AML-193 (cell line): ENCODE measurements at places on chromosomes 7 and 10.

DNA sequence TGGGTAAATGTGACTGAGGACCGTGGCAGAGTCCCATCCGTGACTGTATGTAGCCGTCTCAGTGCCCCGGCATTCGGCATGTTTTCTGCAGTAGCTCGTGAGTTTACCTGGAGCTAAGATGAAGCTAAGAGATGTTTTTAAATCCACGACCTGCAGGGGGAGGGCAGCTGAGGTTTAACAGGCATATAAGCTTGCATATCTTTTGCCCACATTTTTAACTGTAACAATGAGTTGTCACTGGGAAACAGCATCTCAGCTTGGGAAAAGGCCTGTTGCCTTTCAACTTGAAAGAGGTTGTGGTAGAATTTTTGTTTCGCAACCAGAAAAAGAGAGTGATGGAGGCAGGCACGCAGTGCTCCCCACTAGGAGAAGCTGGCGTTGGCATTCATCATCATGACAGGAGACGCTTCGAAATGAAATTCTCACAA is 77.7 kb downstream of the CELF2 start:
- no peak for DNase-seq

- DNase-seq = no peak
These were observed 35.0 kb downstream of the LHPP start for GRCh38 chr10:124496620-124497019.

- DNase-seq = no peak
These were observed 297.0 kb upstream of the AUTS2 start for GRCh38 chr7:69301253-69301652.

DNA sequence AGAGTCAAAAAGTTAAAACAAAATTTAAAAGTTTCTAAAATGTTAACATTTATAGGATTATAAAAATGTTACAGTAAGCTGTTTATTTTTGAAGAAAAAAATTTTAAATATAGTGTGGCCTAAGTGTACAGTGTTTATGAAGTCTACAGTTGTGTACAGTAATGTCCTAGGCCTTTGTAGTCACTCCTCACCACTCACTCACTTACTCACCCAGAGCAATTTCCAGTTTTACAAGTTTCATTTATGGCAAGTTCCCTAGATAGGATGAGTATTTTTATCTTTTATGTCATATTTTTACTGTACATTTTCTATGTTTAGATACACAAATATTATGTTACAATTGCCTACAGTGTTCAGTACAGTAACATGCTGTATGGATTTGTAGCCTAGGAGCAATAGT is 419.9 kb downstream of the ARL4A start:
- no peak for DNase-seq
